MV-4-11 (cell line): ENCODE measurements at places on chromosomes 12 and 14.

DNA sequence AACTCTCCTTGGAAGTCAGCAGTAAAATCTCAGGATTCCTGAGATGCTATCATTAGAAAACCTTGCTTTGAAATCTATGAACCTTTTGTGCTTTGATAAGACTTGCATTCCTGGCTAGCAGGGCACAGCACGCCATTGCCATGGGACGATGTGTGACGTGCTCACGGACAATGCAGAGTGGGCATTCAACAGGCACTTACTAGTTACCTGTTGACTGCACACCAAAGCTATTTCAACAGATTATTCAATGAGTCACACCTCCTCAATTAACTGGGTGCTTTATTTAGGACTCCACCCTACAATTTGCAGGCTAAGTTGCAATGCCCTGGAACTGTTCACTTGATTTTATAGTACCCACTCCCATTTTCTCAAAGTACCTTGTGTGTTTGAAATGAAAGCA, 11.3 kb downstream of the NOS1 start:
- DNase-seq = no peak

- no peak for DNase-seq
Measured at GRCh38 chr12:3542911-3543310, 51.9 kb downstream of the PRMT8 start.

DNA sequence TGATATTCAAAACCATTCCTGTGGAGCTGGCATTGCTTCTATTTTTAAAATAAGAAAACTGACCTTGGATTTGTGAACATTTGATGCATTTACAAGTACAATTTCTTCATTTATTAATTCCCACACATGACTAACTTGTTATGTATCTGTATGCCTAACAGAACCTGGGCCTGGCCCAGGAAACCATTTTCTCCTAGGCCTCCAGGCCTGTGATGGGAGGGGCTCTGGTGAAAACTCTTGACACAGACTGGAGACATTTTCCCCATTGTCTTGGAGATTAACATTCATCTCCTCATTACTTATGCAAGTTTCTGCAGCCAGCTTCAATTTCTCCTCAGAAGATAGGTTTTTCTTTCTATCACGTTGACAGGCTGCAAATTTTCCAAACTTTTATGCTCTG, 42.0 kb downstream of the GLIPR1L2 start:
- DNase-seq = no peak

- no peak for DNase-seq
Measured at GRCh38 chr12:105764216-105764835, 374.4 kb downstream of the NUAK1 start.

- no peak for DNase-seq
Measured at GRCh38 chr14:79564371-79564770, 646.9 kb downstream of the DIO2 start.

DNA sequence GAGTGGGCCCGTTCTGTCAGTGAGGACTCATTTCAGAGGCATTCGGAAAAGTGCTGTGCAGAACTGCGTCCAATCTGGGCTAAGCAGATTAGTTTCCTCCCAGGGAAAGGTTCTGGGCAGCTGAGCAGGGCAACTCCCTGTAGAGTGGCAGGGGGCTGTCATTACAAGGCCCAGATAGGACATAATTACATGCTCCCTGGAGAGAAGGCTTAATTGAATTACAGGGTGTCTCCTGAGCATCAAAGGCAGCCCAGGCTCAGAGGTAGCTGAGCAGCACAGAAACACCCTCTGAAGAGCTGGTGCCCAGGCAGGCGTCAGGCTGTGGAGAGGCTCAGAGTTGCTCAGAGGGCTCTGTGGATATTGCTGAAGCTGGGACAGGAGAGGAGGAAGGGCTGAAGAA, 36.0 kb downstream of the SLC8A3 start:
- DNase-seq = no peak
